Stimulated activated naive CD4-positive, alpha-beta T cell (primary cell): ENCODE measurements at places on chromosomes 6 and 20.

GRCh38 chr6:107308677-107309076, 150.7 kb downstream of the PDSS2 start:
- DNase-seq = no peak

DNA sequence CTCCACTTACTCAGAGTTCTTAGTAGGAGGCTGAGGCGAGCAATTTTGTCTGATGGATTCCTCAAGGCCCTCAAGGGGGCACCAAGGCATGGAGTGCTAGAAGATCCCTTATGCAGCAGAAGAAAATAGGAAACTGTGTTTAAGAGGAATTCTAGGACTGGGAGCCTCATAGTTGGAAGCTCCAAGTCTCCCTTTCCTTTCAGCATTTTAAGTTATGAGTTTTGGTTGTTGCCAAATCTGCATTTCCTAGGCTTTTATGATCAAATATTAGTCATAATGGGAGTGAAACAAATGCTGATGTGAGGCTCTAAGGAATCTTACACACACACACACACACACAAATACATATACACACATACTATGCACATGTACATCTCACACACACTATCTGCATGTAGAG, 714.0 kb downstream of the UTRN start:
- no peak for DNase-seq

DNA sequence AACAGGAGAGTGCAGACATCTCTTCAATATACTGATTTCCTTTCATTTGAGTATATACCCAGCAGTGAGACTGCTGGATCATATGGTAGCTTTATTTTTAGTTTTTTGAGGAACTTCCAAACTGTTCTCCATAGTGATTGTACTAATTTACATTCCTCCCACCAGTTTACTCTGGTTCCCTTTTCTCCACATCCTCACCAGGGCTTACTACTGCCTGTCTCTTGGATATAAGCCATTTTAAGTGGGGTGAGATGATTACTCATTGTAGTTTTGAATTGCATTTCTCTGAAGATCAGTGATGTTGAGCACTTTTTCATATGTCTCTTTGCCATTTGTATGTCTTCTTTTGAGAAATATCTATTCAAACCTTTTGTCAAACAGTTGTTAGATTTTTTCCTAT, 64.9 kb upstream of the HMGCLL1 start:
- DNase-seq = no peak

DNA sequence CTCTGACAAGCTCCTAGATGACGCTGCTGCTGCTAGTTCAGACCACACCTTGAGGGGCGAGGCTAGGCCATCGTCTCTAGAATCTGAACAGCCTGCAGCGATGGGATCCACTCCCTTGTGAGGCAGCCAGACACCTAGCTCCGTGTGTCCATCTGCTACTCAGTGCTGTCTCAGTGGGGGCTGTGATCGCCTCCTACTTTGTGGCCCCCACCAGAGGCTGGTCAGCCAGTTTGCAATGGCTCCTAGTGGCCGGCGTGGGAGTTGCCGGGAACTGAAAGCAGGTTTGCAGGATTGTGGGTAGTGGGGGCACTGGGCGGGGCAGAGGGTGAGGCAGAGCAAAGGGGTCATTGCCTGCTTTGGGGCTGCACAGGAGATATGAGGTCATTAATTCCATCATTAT, 2.8 kb downstream of the CCN5 start:
- no peak for DNase-seq

DNA sequence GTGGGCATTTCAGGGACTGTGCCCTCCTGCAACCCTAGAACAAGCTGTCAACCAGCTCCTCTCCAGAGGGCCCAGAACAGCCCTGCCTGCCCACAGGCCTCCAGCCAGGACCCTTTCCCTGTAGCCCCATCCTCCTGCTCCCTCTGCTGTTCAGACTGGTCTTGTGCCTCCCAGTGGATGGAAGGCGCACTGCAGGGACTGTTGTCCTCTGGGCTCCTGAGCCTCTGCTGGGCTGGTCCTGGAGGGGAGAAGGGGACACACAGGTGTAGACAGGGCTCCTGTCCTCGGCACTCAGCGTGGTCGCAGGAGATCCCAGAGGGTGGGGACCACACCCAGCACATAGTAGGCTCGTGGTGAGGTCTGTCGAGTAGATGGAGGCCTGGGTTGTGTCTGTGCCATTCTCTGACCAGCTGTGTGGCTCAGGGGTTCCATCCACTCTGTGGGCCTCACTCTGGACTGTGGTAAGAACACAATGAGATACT, 11.5 kb downstream of the ITPR3 start:
- DNase-seq = peak; percentile 42

DNA sequence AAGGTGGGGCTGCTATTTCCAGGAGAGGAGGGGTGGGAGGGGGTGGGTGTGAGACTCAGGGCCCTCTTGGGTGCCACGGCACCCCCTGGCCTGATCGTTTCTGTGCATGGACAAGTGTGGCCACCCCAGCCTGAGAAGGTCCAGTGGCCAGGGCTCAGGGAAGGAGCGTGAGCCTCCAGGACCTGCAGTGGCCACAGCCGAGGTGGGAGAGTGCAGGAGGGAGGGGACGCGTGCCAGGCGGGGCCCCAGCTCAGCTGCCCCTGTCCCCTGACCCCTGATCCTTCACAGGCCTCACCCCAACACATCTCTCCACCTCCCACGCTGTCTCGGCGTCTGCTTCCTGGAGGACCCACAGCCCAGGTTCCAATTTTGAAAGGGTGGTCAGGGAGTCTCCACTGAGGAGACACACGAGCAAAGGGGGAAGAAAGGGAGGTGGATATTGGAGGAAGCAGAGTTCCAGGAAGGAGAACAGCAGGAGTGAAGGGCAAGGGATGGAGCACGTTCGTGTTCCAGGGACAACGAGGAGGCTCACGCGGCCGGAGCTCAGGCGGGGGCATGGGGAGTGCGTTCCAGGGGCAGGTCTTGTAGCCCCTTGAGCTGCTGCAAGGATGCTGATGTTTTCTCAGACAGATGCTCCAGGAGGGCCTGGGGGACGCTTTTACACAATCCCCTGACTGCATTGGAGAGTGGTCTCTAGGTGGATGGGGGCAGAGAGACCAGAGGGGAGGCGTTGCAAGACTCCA, 4.2 kb upstream of the HRH3 start:
- no peak for DNase-seq
